ENCODE measurements at places on chromosomes 3 and 15.

GRCh38 chr3:66177026-66177425 lies 43.8 kb upstream of the SLC25A26 start:
- DNase-seq: no peak

- DNase-seq: no peak
Measured at GRCh38 chr15:58604455-58604923, 145.0 kb downstream of the ADAM10 start.

- no peak for DNase-seq
Measured at GRCh38 chr3:114455432-114455831, 161.6 kb downstream of the TIGIT start.

- no peak for DNase-seq
Measured at GRCh38 chr15:73319460-73320245, 49.1 kb downstream of the HCN4 start.

DNA sequence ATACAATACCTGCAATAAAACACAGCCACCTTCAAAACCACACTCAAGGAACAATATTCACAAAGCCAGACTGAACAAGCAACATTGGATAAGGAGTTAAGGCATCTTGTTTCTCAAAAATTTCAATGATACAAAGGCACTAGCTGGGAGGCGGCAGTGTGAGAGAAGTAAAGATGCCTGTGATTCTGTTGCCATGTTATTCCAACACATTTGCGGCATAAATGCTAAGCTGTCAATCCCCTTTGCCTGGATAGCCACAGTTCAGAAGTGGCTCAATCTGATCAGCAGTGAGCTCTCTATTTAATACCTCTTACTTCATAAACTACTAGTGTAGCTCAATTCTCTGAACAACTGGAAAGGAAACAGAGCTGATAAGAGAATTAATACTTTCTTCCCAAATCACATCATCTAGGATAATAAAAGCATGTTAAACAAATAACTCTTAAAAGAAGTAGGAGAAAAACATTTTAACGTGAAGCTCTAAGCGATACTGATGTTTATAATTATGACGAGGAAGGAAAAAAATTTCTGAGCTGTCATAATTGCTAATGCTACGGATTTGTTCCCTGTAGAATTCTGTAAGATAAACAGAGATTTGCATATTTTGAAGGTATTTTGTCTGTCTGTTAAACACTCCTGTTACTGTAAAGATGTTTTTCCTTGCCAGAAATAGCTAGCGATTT lies 358.4 kb downstream of the FOXP1 start:
- no peak for DNase-seq

DNA sequence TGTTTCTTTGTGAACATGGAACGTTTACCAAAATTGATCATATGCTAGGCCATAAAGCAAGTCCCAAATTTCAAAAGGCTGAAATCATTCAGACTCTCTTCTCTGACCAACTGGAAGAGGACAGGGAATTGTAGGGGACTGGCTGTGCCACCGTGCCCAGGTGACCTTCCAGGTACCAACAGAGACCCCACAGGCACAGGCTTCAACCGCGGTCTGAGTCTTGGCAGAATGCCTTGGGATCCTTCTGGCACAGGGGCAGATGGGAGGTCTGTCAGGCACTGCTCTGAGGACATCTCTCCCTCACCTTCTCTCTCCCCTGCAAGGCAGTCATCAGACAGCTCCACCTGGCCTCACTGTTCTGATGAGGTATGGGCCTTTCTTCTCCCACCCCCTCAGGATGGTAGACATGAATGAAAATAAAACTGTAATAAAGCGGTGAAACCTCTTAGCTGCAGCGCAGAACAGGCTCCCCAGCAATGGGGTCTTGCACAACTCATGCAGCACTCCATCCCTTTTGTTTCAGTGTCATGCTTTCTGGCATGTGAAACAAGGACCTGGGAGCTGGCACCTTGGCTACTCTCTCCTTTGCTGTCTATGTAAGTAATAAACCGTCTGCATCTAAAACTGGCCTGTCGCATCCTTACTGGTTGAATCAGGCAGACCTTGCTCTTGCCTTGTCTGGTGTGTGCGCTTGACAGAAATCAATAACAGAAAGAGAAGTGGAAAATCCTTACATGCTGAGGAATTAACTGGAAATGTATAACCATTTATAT lies 289.2 kb downstream of the KLF13 start:
- DNase-seq: no peak

DNA sequence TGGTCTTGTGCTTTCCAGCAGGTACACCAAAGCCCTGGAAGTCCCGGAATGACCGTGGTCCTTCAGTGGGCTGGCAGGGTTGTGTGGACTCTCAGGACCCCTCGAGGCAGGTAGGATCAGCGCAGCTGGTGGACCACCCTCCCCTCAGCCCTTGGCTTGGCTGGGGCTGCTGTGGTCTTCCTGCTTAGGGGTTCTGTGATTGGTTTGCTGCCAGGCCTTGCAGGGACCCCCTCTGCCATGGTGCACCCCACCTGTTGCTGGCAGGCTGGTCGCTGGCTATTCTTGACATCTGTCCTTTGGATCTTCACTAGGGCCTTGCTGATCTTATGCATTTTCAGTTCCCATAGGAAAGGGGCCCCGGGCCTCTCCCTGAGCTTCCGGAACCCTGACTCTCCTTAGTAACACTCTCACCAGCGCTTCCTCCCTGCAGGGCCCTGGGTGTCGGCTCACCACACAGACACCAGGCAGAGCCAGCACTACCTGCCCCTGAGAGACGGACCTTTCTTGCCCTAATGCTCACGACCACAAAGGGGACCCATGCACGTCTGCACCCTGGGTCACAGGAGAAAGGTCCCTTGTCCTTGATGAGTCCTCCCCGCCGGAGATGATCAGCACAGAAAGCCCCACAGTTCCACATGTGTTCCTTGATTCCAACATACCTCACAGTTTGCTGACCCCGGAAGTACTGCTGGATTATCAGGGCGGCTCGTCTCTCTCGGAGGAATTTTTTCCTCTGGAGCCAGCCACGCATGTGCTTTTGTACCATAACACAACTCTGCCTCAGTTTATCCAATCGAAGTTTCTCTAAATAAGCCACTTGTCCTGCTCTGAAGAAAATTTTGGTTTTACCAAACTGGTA lies 51.7 kb downstream of the MYO5C start:
- no peak for DNase-seq

- DNase-seq: no peak
Measured at GRCh38 chr3:18744472-18744871, 319.3 kb upstream of the SATB1 start.

DNA sequence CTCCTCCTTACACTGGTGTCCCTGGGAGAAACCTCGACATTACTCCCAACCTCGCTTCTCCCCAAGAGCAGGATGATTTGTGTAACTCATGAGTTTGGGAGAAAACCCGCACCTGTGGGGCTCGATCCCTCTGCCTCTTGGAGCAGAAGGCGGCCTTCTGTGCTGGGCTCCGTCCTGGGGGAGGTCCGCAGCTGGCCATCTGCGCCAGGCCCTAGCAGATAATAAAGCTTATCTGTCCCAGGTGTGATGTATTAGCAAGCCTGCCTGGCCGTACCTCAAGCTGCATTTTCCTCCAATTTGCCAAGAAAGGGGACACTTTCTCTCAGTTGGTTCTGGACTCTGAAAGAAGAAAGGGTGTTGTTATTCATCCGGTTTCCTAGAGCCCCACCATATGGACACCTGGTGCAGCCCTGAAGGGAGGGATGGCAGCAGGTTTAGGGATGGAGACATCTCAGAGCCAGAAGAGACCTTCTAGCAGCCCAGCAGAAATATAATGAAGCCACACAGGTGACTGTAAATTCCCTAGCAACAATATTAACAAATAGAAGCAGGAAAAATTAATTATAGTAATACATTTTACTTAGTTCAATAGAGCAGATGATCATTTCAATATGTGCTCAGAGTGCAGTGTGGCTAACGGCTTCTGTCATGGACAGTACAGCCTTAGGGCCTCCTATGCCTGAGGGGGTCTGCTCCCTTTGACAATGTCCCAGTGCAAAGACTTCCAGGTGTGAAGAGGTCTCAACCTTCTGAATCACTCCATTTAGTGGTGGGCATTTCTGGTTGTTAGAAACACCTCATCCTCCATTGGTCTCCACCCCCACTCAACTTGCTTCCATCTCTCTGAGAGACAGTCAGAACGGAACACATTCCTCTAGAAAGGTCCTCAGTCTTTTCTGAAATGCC lies 94.8 kb downstream of the CPN2 start:
- DNase-seq: no peak

DNA sequence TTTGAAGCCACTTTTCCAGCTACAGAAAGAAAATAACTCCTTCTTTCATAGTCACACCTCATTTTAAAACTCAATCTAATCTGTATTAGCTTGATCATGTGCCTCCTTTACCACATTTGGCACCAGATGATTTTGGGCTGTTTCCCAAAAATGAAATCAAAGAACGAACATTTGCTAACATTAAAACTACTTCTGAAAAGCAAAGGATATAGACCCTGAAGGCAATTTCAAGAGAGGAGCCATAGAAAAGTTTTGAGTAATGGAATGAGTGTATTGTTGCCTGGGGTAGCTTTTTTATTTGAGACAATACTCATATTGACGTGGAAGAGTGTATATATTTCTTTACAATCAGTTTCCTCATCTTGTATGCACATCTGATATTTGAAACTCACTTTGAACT lies 152.8 kb upstream of the TBL1XR1 start:
- no peak for DNase-seq

- DNase-seq: no peak
Measured at GRCh38 chr3:81898336-81898735, 136.9 kb upstream of the GBE1 start.

DNA sequence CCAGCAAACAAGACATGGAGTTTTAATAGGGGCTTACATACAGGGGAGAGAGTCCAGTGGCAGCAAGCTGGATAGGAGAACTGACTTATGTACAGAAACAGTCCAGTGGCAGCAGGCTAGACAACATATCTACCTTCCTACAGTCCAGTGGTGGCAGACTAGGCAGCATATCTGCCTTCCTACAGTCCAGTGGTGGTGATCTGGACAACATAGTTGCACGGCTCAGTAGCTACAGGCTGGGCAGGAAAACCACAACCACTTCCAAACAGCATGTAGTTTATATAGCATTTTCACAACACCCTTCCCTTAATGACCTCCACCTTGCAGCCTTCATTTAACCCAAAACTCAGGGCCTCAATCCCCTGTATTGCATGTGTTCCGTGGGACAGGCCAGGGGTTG lies 181.3 kb upstream of the EIF1B start:
- no peak for DNase-seq

- DNase-seq: no peak
Measured at GRCh38 chr3:8872261-8872660, 91.0 kb downstream of the RAD18 start.

DNA sequence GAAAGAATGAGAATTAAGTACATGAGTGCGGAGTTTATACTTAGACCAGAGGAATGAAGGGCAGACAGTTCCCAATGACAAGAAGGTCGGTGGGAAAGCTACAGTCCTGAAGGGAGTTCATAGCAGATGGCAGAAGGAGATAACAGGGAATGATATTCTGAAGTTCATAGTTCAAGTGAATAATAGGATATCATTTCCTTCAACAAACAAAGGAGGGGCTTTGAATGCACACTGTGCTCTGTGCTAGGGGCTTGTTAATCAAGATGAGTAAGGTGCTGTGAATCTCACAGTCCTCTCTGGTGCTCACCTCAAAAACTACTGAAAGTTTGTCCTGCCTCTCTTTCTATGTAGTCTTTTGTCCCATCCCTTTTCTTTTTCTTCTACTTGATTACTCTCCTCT lies 41.9 kb downstream of the SIDT1 start:
- DNase-seq: no peak

DNA sequence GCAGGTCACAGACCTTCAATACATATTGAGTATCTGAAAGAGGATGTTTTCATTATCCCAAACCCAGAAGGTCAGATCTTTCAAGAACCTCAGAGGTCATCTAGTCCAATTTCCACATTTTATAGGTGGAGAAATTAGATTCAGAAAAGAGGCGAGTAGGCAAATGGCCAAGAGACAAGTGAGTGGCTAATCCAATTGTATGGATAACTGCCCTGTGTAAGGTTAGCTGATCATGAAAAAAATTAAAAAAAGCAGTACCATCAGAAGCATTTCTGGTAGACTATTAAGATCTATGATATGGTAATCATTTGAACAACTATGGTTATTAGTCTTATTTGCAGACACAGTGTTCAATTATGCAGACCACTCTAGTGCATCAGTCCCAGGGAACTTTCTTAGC lies 660.7 kb upstream of the CFAP20DC start:
- DNase-seq: no peak

GRCh38 chr3:127990461-127990860 lies 61.8 kb upstream of the SEC61A1 start:
- no peak for DNase-seq

DNA sequence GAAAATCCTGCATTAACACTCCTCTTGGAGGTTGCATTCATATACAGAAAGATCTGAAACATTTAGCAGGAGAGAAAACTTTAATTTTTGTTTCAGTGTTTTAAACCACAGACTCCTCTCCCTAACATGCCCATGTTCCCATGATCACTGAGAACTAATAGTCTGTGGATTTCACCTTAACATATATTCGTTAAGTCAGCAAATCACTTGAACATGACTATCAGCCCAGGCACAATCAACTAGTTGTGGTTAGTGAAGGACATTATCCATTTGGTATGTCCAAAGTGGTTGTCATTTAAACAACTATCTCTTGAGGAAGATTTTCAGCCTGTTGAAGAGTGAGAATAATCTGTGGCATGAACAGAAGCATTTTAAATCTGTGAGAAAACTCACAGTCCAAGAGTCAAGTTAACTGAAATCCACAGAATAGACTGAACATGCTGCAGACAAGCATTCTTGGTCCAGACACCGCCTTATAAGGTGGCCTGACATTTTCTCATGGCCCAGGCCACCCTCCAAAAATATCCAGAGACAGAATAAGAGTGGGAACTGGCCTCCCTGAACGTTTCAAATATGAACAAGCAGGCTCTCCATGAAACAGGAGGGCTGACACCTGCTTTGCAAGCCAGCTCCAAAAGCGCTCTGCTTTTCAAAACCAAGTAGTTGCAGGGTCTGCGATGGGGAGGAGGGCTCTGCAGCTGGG lies 39.9 kb upstream of the ADCY5 start:
- DNase-seq: peak; percentile 30

DNA sequence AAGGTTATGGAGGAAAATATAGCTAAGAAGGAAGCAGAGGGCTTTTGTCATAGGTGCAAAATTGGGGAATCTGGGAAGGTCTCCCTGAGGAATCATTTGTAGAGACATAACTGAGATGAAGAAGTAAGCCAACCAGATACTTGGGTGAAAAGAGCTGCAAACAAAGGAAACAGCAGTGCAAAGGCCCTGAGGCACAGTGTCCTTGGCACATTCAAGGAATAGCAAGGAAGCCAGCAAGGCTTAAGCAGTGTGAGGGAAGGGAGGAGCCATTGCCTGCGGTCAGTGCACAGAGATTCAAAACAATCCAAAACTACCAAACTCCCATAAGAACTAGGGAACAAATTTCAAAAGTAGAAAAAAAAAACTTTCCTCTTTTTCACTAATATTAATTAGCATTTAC lies 88.3 kb downstream of the WDR49 start:
- DNase-seq: no peak

- no peak for DNase-seq
Measured at GRCh38 chr3:59783468-59783988, 733.7 kb upstream of the CFAP20DC start.

GRCh38 chr3:12902181-12902999 lies 61.0 kb upstream of the RPL32 start:
- DNase-seq: no peak

Data from cardiac muscle cell (in vitro differentiated cells and primary cell).